ENCODE measurements at places on chromosomes 13 and 19.
A peak's percentile ranks its signal among the peaks of the same experiment; 100 is the strongest.

GRCh38 chr13:95289020-95289444 is 12.2 kb downstream of the ABCC4 start:
- no peak for DNase-seq

- DNase-seq: no peak
Observed at GRCh38 chr19:35162471-35163326, 8.2 kb downstream of the FXYD5 start.

DNA sequence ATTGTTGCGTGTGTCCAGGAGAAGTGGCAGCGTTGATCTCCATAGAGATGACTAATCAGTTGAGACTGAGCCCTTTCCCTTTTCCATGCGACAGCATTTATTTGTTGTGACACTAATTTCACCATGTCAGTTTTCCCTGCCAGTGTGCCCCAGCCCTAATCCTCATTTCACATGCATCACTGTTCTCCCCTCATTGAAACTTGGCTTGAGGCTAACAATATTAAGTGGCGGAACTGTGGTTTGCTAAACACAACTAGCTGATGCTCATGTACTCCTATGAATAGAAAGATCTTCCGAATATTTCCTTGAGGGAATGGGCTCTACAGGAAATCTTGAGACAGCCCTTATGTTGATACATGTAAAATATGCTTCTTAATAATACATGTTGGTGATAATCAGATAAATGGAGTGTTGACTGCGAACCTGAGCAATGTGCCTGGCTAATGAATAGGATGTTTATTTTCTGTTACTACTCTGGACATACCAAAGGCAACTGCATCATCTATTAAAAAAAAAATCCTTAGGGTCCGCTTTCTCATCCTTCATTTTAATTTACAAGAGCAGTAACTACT is 258.6 kb downstream of the ATP8A2 start:
- no peak for DNase-seq

DNA sequence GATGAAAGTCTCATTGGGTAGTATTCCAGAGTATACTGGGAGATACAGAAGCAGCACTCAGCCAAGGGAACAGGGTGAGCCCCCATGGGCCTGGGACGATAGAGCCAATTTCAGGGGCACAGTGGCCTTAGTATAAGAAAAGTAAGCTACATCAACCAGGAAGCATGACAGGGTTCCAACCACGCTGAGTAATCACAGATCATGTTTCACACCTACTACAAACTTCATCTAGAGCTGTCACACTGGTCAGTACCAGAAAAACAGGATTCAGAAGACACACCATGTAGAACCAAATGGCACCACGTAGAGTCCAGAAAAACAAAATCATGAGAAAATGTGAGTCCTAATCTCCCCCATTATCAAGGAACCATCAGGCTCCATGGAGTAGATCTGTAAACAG is 1292.4 kb upstream of the MIR17HG start:
- DNase-seq: no peak

GRCh38 chr13:30346789-30347167 is 39.4 kb upstream of the KATNAL1 start:
- no peak for DNase-seq

GRCh38 chr19:39325778-39326665 is 5.4 kb upstream of the LRFN1 start:
- no peak for DNase-seq

DNA sequence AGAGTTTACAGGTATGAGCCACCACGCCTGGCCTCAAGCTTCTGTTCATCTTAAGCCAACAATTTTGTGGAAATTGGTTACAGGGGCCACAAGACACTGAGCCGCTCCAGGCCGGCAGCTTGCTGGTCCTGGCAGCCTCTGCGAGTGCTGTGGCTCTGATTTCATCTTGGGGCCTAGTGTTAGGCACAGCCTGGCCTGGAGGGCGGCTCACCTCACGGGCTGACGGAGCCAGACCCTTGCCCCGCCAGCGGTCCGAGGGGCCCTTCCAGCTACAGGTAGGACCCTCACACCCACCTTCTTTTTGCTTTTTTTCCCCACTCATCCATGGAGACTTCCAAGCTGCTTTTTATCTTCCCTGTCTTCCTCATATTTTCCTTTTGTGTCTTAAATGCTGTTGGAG is 8.6 kb downstream of the ZNF544 start:
- DNase-seq: no peak

DNA sequence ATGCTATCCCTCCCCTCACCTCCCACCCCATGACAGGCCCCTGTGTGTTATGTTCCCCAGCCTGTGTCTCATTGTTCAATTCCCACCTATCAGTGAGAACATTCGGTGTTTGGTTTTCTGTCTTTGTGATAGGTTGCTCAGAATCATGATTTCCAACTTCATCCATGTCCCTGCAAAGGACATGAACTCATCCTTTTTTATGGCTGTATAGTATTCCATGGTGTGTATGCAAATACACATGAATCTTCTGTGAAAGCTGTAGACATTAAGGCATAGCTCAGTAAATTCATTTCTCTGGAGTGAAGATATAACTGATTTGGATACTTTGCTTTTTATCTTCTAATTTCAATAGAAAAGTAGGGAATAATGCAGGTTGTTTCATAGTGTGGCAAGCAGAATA is 125.8 kb upstream of the C1QTNF9B start:
- DNase-seq: no peak

DNA sequence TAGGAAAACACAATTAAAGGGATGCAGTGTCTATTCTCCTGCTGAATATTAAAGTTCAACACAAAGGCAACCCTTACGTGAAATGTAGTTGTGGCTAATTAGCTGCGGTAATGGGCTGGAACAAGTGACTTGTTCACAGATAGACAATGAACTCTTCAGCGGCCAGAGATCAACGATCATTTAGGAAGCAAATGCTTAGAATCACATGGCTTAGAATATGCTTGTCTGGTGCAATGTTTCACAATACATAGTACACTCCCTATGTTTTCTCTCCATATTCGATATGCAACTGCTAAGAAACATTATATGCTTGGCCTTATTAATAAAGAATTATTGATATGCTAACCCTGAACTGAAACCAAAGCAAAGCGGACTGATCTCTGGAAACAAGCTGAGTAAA is 25.7 kb upstream of the MTUS2 start:
- DNase-seq: no peak

DNA sequence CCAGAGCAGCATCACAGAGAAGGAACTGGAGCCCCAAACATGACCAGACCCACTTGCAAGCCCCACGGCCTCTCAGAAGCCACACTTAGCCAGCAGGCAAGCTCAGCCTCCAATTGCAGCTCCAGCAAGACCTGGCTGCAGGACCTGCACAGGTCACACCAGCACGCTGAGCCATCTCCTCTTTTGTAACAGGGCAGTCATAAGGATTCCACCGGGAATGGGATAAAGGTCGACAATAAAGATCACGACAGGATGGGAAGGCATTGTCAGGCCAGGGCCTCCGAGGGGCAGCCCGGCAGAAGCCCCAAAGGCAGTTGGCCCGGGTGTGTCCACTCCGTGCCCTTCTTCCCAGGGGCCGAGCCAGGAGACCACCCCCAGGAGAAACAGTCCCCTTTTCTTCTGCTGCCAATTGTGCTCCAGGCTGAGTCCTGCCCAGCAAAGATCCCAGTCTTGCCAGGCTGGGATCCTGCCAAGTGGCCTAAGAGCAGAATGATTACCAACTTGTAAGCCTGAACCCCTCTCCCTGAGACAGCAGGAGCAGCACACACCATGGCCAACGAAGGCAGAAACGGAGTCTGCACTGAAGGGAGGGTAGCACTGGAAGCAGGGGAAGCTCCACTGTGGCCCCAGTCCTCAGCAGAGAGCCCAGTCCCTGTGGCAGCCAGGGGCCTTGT is 12.5 kb downstream of the PEPD start:
- no peak for DNase-seq

- no peak for DNase-seq
Observed at GRCh38 chr13:92307752-92308151, 909.3 kb downstream of the GPC5 start.

GRCh38 chr19:47699360-47699917 is 13.8 kb upstream of the EHD2 start:
- peak; percentile 26 for DNase-seq

DNA sequence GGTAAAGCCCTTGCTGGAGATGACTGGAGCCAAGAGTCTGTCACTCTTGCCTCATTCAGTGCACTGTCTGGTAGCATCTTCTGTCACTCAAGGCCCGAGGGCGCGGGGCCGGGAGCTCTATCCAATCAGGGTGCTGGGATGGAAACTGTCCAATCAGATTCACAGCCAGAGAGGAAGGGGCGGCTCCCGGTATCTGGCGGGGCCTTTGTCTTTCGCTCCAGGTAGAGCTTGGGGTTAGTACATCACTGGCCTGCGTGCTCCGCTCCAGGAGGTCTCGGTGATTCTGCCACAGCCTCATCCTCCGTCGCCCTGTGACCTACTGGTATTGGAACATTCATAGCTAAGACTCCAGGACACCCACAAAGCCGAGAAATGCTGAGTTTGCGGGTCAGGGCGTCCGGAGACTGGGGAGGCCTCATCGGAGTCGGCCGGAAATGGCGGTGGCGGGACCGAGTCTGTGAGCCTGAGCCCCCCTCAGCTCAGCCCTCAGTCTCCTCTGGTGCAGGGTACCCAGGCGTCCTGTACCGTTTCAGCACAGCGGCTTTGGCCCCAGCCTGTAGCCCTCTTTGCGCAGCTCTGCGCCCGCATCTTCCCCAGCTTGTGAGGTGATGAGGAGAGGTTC is 20.6 kb upstream of the ZNF430 start:
- peak; percentile 60 for DNase-seq

DNA sequence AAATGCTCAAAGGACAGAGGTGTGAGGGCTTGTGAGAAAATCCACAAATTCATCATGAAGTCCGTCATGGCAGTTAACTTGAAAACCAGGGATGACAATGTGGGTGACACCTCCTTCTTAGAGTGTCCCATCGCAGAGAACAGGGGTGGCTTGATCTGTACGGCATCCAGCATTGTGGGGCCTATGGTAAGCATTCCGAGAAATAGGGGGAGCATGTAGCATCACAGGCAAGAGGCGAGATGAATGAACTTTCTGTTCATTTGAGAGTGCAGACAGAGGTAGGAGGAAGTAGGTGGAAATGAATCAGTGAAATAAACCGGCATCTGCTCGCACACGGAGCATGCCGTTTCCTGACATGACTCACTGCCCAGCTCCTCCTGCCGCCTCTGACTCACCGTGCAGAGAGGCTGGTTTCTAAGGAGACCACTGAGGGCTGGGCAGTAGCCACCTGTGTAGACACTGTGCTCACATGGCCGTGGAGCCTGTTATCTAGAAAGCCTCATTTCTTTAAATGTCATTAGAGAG is 339.0 kb downstream of the RFC3 start:
- peak; percentile 19 for DNase-seq

- no peak for DNase-seq
Observed at GRCh38 chr13:30268673-30269072, 38.7 kb downstream of the KATNAL1 start.

GRCh38 chr13:34425327-34425949 is 516.6 kb upstream of the NBEA start:
- no peak for DNase-seq

- no peak for DNase-seq
Observed at GRCh38 chr19:7550987-7551761, 15.7 kb downstream of the PNPLA6 start.

DNA sequence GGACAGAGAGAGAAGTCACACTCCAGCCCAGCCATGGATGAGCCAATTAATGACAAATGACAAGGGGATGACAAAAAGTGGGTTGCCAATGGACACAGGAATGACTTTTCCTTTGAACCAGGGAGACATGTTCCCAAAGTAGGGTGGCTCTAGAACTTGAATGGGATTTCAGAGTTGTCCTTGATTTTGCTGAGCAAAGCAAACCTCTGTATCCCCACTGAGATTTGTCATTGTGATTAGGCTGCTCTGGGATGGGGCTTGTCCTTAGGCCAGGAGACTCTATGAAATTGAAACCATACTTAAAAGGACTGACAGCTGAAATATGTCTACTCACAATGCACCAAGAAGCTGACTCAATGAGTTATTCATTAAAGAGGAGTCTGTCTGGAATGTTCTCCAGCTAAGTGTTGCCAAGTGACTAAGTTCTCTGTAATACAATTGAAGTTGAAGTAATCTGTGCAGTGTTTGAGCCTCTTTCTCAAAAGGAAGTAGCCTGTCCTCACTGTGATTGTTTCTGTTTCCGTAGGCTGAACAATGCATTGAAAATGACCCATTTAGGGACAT is 69.0 kb upstream of the PCDH9 start:
- no peak for DNase-seq

DNA sequence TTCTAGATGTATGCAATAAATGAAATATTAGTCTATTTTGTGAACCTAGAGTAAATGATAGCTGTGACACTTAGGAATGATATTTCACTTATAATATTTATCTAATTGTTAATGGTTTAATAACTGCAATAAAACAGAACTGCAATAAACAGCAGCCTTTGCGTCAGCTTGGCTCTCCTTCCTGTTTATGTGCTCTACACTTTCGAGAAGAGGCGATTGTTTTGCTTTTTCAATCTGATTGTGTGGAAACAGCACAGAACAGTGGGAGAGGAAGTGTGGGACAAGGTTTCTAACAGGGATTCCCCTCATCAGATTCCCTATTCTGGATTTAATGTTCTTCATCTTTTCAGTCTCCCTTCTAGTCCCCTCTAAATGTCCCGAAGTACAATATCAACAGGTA is 17.3 kb upstream of the TRPC4 start:
- DNase-seq: no peak

DNA sequence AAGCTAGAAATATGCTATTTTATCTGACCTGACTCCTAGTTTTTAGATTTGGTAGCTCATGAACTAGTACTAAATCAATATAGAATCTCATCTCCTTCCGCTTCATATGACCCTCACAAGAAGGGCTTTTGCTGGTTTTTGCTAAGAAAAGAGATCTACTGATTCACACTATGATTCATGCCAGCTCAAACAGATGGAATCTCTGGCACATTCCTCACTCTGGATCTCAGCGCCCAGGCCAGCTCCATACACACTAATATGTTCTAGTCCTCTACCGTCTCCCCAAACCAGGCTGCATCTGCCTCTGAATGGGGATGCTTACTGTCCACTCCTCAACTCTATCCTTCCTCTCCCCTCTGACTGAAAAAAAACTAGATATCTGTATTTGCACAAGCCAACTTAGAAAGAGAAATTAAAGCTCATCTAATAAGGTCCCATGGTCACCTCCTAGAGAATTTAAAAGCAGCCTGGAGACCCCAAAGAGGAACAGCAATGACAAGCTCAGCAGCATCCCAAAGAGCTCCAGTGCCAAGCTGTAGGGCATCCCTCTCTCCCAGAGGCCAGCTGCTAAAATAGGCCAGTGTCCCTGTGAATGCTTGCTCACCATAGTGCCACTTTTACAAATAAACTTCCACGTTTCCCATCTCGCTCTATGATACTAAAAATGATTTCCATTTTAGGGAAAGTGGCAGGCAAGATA is 74.9 kb downstream of the LHFPL6 start:
- no peak for DNase-seq

- no peak for DNase-seq
Observed at GRCh38 chr13:82506805-82507414, 1375.4 kb downstream of the SLITRK1 start.

GRCh38 chr19:39825531-39826076 is 8.4 kb downstream of the DYRK1B start:
- no peak for DNase-seq

GRCh38 chr19:12364391-12365235 is 870 bp downstream of the ZNF442 start:
- no peak for DNase-seq

GRCh38 chr13:73335210-73335609 is 276.4 kb downstream of the KLF5 start:
- no peak for DNase-seq

- no peak for DNase-seq
Observed at GRCh38 chr19:8167985-8168384, 18.6 kb upstream of the FBN3 start.
